AG09319 (cell line): ENCODE measurements at places on chromosomes 13 and 19.

GRCh38 chr13:30340331-30341250 is 33.2 kb upstream of the KATNAL1 start:
- DNase-seq: peak; percentile 72

DNA sequence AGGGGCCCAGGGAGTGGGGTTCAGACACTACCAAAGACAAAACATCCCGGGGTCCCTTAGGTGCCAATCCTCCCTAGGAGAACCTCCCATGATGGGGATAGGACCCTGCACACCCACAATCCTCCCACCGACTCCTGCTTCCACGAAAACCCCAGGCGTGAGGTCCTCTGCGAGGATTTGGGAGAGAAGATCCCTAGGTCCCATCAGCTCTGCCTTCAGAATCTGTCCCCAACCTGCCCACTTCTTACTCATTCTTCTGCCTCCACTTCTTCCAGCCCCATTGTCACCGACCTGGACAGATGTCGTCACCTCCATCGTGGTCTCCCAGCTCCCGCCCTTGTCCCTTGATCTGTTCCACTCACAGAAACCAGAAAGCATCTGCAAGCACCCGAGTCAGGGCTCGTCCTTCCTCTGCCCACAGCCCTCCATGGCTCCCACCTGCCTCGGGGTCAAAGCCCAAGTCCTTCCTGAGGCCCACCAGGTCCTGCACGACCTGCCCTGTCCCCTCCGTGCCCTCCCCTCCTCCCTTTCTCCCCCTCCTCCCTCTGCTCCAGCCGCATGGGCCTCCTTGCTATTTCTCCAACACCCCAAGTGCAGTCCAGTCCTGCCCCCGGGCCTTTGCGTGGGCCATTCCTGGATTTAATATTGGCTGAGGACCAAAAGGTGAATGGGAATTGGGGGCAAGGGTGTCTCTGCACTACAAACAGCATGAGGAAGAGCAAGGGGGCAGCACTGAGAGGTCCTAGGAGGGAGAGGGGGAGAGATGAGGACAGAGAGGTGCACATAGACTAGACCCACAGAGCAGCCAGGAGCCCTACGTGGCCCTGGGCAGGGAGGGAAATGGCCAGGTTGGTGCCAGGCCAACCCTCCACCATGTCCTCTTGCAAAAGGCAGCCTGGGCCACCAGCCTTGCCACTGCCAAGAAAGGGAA is 51.3 kb downstream of the PTPRS start:
- no peak for DNase-seq

DNA sequence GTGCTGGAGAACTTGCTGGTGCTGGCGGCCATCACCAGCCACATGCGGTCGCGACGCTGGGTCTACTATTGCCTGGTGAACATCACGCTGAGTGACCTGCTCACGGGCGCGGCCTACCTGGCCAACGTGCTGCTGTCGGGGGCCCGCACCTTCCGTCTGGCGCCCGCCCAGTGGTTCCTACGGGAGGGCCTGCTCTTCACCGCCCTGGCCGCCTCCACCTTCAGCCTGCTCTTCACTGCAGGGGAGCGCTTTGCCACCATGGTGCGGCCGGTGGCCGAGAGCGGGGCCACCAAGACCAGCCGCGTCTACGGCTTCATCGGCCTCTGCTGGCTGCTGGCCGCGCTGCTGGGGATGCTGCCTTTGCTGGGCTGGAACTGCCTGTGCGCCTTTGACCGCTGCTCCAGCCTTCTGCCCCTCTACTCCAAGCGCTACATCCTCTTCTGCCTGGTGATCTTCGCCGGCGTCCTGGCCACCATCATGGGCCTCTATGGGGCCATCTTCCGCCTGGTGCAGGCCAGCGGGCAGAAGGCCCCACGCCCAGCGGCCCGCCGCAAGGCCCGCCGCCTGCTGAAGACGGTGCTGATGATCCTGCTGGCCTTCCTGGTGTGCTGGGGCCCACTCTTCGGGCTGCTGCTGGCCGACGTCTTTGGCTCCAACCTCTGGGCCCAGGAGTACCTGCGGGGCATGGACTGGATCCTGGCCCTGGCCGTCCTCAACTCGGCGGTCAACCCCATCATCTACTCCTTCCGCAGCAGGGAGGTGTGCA is 587 bp downstream of the S1PR4 start:
- no peak for DNase-seq

- no peak for DNase-seq
These were observed 6.2 kb upstream of the SPART start for GRCh38 chr13:36352350-36352749.

- DNase-seq: no peak
These were observed 18.4 kb downstream of the GRTP1 start for GRCh38 chr13:113345486-113345885.

DNA sequence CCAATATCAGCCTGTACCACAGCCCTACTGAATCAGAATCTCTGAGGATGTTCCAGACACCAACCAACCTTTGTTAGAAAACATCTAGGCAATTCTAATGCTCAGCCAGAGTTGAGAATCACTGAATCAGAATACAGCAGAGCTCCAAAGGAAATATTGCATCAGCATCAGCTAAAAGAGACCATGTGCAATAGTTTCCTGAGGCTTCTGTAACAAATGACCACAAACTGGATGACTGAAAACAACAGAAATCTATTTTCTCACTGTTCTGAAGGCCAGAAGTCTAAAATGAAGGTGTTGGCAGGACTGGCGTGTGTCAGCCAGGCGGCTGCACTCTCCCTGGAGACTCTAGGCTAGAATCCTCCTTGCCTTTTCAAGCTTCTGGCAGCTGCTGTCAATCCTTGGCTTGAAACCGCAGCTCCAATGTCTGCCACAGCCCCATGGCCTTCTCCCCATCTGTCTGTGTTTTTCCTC is 1.2 kb upstream of the DCT start:
- DNase-seq: no peak
